Fibroblast of the conjunctiva (primary cell): ENCODE measurements at places on chromosomes 1 and 21.

DNA sequence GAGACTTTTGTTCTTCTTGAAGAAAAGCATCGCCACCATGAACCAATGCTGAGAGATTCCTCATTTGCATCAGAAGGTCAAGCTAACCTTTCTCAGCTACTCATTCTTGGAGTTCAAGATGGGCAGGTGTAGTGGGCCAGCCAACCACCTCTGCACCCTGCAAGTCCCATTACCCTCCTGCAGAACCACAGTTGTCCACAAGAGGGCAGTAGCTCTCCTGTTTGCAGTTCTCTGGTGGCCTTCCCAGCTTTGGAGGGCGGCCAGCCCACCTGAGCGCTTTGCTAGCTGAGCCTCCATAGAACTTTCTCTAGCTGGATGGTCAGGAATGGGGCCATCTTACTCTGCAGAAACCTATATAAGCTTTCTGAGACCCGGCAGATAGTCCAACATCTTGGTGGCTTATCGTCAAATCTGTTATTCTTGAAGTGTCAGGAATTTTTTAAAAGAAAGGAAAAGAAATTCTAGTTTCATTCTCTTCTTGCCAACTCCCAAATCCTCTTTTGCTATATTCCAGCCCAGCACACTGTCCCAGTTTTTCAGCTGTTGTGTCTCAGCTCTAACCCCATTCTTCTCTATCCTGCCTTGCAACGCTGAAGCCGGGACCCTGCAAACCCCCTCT is 11.0 kb upstream of the LMX1A start:
- peak; percentile 72 for DNase-seq

GRCh38 chr1:81340239-81340638 is 460.5 kb upstream of the ADGRL2 start:
- no peak for DNase-seq

GRCh38 chr1:3378411-3379208 is 75.9 kb upstream of the ARHGEF16 start:
- DNase-seq: no peak

GRCh38 chr1:39378377-39378776 is 113.1 kb upstream of the BMP8A start:
- no peak for DNase-seq

GRCh38 chr1:116769104-116769452 is 14.8 kb downstream of the CD2 start:
- DNase-seq: no peak

GRCh38 chr1:26187882-26188281 is 2.5 kb upstream of the CATSPER4 start:
- no peak for DNase-seq

GRCh38 chr1:182392050-182393028 is 749 bp upstream of the GLUL start:
- DNase-seq: peak; percentile 24

DNA sequence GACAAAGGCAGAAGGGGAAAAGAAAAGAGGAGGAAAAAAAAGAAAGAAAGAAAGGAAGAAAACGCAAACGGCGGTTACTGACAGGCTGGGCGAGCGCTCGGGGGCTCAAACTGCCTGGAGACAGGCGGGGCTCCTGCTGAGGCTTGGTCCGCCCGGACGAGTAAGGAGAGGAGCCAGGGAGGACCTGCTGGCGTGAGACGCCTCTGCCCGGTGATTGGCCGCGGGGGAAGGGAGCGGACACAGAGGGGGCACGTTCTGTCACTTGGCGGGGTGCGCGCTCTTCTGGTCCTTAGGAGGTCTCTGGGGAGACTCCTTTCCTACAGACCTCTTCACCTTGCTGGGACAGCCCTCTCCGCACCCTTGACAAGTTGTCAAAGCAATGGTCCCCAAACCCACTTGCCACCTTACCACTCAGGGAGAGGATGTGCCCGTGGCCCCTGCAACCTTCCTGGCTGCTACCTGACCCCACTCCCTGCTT is 791 bp upstream of the PIK3R3 start:
- DNase-seq: no peak

GRCh38 chr1:27368869-27369582 is 2.3 kb upstream of the MAP3K6 start:
- DNase-seq: no peak

- DNase-seq: no peak
Measured at GRCh38 chr1:97920276-97920831, 480 bp downstream of the DPYD start.

DNA sequence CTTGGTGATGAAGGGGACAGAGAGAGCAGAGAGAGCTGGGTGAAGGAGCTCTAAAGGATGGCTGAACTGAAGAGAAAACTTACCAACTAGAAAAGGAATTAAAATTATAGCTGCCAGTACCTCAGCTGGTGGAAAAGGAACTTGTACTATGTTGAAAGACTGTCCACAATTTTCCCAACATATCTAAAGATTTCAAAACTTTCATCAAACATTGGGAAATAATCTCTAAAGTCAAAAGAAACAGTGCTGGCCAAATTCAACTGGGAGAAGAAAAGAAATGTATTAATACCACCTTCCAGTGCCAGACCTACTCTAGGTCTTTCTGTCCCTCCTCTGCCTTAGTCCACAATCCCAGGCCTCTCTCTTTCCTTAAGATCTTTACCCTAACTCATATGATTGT is 6.1 kb downstream of the SMG5 start:
- no peak for DNase-seq

GRCh38 chr1:161113915-161114314 is 3.9 kb downstream of the PFDN2 start:
- no peak for DNase-seq

DNA sequence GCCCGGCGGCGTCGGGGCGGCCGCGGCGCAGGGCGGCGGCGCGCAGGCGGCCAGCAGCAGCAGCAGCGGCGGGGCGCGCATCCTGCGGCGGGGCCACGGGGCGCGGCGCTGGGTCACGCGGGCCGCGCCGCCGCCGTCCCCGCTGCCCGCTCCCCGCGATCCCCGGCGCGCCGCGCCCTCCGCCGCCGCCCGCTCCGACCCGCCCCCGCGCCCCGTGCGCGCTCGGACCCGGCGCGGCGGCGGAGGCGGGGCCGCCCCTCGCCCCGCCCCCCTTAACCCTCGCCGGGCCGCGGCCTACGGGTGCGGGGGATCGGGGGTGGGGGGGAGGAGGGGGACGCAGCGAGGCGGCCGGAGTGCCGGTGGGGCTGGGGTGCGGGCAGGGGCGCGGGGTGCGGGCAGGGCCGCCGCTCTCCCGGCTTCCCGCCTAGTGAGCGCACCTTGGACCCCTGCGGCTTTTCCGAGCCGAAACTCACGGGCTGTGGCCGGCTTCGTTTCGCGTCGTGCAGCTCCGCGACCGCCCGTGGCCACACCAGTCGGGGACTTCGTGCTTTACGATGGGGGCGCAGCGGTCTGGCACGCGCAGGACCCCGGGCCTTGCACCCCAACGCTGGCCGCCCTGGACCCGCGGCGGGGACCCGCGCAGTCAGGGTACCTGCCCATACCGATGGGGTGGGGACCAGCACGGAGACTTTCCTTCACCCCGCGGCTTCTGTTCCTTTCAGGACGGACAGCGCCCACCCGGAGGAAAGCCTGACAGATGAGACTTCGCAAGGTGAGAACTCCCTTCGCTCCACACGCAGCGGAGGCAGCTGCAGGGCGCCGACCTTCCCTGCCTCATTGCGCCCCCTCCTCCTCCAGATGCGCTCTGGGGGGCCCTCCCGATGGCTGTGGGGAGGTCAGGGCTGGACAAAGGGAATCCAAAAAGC is at the start of gene FNDC10:
TSS of gene FNDC10 (minus strand) at position 201 of the 926 bp plus-strand sequence. CDS start at position 81, 120 bp downstream.
- DNase-seq: no peak

- DNase-seq: peak; percentile 8
Measured at GRCh38 chr1:196660852-196661251, 9.0 kb downstream of the CFH start.

DNA sequence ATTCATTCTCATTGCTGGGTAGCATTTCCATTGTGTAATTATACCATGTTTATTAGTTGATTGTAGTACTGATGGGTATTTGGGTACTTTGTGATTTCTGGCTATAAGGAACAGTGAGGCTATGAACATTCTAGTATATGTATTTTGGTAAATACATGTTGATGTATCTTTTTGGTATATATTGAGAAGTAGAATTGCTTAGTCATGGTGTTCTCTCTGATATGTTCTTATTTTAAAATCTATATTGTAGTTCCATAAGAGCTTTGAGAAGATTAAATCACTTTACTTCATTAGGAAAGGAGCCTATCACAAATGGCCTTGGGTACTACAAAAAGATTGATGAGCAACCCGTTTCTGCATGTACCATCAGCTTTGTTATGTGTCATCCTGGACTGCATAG is 13.4 kb downstream of the MIXL1 start:
- DNase-seq: no peak

DNA sequence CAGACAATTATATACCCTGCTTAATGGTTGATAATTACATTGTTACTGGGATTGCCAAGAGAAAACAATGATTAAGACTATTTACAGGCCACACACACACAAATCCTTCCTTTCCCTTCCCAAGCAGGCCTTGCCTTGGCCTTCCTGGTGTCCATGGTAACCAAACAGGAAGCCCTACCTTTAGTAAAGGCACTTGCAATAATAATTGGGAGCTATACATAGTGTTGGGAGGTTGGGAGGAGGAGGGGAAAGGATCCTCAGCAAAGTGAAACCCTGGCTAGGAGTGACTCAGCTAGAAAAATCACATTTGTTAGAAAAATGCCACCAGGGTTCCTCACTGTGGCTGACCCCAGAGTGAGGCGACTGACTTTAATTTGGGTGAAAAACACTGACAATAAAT is 122.3 kb upstream of the ADAR start:
- DNase-seq: no peak

DNA sequence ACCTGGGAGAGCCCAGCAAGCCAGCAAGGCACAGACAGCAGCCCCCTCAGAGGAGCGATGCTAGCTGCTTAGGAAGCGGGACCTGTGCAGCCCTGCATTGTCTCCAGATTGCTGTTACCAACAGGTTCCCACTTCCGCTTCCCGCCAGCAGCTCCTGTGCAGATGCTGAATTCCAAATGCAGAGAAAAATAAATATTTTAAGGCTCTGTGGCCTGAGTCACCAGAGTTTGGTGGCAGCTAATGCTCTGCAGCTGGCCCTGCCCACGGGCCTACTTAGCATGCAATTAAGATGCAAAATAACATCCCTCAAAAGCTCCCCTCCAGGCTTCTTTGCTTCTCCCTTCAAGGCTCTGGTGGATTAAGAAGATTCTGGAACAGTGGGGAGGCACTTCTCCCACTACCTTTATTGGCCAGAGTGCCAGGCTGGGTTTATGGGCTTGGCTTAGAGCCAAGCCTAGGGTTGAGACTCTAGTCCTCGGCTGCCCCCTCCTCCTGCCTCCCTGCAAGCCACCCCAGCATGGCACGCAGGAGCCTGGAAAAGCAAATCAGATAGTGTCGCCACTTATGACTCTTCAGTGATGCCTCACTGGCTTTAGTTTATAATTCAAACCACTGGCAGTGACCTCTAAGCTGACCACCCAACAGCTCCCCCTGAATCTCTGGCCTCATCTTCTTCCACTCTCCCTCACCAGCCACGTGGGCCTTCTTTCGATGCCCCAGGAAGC is 207.1 kb upstream of the ZC3H12A start:
- no peak for DNase-seq

DNA sequence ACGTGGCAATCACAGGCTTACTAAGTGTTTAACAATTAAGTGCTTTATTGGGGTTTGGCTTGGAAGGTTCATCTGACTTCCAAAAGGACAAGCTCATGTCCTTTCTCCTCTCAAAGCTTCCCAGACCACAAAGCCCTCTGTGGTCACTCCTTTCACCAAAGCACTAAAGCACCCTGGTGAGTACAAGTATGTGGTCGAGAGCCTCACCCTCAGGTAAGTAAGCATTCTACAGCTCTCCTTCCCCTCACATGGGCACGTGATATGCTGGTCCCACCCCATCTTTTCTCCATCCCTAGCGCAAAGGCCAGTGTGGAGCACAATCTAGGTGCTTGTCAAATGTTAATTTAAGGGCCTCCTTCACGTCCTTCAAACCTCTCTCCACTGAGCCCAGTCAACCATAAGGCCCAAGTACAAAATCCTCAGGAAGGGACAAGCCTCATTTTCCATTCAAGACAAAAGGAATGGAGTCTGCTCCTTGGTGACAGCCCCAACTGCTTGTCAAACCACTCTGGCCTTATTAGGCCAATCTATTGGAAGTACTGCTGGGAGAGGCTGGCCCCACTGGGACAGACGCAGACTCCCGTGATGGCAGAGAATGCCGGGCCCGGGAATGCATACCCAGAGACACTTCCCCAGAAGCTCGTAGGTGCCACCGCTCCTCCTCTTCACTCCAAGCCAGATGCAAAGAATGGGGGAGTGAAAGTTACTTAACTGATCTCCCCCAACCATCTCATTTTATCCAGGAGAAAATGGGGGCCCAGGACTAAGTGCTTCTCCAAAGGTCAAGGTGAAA is 7.8 kb downstream of the STMN1 start:
- no peak for DNase-seq

- DNase-seq: no peak
Measured at GRCh38 chr1:114466334-114467014, 44.5 kb downstream of the TRIM33 start.

GRCh38 chr1:51058858-51059257 is 43.2 kb upstream of the C1orf185 start:
- DNase-seq: no peak

- DNase-seq: no peak
Measured at GRCh38 chr1:202107321-202107761, 15.4 kb upstream of the GPR37L1 start.

GRCh38 chr1:29197993-29198392 is 16.3 kb upstream of the SRSF4 start:
- DNase-seq: no peak

DNA sequence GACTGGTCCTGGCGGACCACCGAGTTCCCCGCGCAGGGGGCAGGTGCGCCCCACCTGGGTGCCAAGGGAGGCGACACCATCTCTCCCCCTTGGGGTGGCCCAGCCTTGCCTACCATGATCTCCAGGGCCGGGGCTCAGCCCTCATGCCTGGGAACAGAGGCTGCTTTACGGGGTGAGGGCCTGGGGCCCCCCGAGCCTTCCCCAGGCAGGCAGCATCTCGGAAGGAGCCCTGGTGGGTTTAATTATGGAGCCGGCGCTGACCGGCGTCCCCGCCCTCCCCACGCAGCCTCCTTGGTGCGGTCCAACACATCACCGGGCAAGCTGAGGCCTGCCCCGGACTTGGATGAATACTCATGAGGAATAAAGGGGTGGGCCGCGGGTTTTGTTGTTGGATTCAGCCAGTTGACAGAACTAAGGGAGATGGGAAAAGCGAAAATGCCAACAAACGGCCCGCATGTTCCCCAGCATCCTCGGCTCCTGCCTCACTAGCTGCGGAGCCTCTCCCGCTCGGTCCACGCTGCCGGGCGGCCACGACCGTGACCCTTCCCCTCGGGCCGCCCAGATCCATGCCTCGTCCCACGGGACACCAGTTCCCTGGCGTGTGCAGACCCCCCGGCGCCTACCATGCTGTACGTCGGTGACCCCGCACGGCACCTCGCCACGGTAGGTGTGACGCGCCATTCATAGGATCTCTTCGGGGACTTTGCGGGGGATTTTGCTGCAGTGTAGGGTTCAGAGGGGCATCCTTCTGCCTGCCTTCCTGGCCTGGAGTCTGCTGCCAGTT is 38.2 kb downstream of the TP73 start:
- DNase-seq: no peak

- DNase-seq: peak; percentile 60
Measured at GRCh38 chr1:205335692-205336091, 14.1 kb upstream of the NUAK2 start.
